Putamen (tissue), 1 donor: ENCODE measurements at places on chromosomes 1 and 21.

DNA sequence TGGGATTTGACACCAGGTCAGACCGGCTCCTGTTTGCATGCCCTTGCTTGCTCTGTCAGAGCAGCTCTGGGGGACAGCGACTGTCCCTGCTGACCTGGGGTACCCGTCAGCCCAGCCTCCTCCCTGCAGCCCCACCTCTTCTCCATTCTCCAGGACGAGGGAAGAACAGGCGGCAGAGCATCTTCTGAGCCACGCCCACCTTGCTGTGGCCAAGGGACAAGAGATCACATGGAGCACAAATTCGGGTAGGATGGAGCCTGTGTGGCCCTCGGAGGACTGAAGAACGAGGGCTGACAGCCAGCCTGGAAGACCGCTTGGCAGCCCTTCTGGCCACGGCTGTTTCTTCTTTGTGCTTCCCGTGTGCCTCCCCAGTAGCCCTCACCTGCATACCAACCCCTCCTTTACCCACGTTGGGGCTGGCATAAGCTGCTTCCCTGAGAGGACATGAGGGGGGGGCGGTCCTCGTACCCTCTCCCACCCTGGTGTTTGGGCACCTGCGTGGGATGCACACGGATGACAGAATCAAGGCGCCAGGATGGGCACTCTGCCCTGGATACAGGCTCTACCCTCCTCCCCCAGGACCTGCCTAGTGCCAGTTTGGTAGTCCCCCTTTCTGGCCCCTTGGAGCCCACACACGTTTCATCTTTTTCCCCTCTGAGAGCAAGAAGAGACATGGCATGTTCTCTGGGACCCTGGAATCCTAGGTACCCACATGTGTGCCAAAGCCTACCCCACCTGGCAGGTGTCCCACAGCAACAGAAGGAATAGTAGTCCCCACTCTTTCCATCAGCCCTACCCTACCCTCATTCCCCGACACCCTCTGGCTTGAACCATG is 26.9 kb downstream of the CDK18 start:
- no peak for DNase-seq

DNA sequence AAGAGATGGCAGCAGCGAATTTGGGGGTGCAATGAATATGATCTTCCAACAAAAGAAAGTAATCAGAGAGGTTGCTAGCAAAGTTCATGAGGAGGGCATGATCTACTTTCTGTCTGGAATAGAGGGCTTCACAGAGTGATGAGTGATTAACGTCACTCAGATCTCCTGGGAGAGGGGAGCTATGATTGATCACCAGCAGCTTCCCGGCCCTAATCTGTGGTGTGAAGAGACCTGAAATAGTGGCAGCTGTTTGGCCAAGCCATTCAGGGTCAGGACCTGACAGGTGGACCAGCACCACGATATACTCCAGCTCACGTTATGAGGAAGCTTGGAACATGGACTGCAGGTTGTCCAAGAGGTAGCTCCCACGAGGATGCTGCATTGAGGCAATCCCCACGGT is 19.9 kb upstream of the TMEM183A start:
- DNase-seq = no peak

- DNase-seq = no peak
Measured at GRCh38 chr1:2143814-2144500, 50.6 kb downstream of the FAAP20 start.

- no peak for DNase-seq
Measured at GRCh38 chr1:212024469-212025149, 10.7 kb downstream of the INTS7 start.

DNA sequence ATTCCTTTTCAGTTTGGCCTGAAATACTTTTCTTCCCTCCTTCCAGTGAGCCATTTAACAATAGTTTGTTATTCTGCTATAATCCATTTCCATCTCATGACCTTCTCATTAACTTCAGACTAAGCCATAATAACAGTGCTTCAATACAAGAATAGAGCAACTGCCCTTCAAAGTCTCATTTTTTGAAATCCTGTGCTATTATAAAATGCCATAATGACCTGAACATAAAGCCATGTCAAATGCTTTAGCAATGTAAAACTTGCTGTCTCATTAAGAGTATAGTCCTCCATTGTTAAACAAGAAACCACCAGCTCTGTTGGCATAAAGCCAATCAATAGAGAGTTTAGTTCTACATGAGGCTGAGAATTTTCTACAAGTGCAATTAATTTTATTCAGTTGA is 9.6 kb upstream of the PIGK start:
- no peak for DNase-seq

DNA sequence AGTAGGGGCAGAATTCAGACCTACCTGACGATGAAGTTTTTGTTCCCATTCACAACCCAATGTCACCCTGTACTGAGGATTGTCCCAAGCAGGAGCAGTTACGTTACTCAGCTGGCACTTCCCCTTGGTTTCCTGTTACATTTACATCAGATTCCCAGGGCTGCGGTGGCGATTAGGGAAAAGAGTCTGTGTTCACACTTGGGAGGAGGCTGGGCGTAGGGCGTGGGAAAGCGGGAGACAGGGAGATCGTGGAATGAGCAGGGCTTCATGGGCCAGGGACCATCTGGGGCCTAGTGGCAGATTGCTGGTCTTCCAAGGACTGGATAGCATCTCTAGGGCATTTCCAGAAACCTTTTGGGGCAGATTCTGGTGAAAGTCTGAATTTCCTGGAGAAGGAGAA is 39.0 kb downstream of the TBX19 start:
- no peak for DNase-seq

DNA sequence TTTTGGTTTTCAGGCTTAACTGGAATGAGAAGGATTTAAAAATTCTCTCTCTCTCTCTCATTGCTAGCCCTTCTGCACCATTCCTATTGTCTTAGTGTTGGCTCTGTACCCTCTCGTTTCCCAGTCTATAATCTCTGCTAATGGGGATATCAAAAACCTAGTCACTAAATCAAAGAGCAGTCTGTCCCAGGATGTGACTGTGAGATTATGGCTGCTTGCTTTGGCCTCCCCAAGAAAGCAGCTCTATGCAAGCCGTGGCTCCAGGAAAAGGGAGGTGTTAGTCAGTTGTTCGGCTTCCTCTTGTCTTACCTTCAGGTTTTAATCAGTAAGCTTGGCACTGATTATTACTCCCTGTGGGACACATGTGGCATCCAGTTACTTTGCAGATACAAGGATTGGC is 468.8 kb downstream of the USP25 start:
- no peak for DNase-seq

- no peak for DNase-seq
Measured at GRCh38 chr1:183203094-183203493, 17.0 kb downstream of the LAMC2 start.

DNA sequence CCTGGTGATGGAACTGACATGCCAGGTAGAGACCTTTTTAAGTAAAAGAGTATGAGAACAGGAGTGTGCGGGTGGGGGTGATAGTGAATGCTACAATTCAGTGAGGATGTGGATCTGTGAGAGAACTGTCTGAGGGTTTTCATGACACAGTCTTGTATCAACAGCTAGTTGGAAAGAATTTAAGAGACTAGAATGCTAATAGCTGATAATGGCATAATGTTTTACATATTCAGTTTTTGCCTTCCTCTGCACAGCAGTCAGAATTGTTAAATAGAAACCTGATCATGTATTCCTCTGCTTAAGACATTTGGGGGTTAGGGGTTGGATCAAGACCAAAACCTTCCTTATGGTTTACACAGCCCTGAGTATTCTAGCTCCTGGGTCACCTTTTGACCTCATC is 152.8 kb upstream of the ZRANB2 start:
- DNase-seq = no peak

DNA sequence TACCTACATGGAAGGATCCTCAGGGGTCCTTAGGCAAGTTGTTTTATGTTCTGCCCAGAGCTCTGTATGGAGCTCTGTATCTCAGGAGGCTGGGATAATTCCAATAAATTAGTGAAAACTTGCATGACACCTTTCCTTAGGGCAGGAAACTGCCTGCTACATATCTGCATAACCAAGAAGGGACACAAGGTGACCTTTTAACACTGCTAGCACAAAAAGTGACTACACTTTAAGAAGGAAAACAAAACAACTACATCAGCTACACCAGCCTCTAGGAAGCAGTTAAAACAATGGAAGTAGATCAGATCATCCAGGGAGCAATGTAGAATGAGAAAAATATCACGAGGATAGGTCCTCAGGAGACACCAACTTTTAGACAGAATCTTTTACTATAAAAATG is 93.9 kb downstream of the TNFSF18 start:
- DNase-seq = no peak

- DNase-seq = no peak
Measured at GRCh38 chr1:241860922-241861321, 12.9 kb downstream of the EXO1 start.

DNA sequence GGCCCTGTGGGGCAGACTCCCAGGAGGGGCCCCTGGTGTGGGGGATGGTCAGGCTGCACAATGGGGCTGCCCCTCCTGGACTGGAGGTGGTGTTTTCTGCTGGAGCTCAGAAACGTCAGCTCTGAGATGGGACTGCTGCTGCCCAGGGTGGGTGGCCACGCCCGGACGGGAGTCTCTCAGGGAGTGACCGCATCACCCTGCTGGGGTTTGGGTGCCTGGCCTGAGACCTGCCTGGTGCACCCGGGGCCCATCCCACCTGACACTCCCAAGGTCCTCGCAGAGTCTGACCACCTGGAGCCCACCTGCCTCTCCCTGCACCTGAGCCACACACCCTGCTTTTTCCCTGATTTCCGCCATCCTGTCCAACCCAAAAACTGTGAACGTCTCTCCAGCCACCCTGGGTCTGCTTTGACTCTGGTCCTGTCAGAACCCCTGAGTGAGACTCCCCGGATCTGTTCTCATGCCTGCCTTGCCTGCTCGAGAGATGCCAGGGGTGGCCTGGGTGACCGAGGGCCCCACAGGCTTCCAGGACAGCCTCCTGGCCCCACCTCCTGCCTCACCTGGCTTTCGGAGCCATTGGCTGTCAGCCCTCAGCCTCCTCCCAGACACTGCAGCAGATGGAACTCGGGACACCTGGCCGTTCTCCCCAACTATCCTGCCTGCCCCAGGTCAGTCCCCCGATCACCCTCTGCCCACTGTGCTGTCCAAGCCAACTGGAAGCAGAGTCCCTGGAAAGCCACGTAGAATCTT is 11.6 kb upstream of the SMYD3 start:
- no peak for DNase-seq

DNA sequence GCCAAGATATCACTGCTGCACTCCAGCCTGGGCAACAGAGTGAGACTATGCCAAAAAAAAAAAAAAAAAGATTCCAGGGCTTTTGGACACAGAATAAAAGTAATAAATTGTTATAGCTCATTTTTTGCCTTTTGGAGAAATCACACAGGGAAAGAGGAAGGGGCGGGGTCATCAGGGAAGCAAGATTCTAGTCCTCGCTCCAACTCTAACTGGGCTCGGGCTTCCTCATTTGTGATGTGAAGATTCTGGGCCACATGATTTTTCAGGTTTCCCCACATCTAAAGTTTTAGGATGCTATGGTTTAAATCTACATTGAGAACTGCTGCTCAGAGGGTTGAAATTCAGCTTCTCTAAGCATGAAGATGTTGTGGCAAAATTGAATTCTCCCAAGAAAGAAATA is 179.3 kb upstream of the PLXNA2 start:
- DNase-seq = no peak

- peak; percentile 17 for DNase-seq
Measured at GRCh38 chr1:239467730-239468129, 81.4 kb downstream of the CHRM3 start.

DNA sequence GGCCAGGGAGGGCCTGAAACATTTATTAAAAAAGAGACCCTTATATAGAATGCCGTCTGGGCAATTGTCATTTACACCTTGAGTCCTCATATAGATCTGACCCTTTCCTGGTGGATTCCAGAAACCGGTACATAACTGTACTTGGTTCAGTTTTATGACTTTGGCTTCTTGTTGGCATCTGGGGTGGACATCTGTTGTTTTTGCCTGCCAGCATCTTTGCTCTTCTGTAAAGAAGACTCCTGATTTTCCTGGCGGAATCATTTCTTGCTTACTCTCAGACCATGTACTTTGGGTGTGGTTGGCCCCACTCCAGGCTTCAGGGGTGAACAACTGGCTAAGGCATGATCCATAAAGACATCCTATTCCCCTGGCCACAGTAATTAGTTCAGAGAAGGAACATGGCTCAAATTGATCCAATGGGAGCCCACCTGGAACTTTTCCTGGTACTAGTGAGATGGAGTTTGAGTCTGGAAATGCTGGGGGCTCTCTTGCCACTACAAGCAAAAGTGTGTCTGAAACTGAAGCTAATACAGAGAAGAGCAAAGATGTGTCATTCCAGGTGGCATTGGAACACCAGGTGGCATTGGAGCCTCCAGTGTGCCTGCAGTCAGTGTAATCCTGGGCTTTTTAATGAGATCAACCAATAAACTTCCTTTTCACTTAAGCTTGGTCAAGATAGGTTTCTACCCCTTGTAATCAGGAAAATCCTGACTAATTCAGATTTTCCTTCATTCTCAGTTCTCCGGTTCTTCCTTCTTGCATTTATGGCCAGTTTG is 332.5 kb upstream of the CAMK1G start:
- no peak for DNase-seq

- no peak for DNase-seq
Measured at GRCh38 chr1:53190210-53190611, 6.4 kb upstream of the CPT2 start.

- DNase-seq = no peak
Measured at GRCh38 chr1:67097305-67097704, 37.5 kb downstream of the C1orf141 start.

- no peak for DNase-seq
Measured at GRCh38 chr1:20184997-20185833, 681 bp upstream of the UBXN10 start.

GRCh38 chr1:153532769-153533599 is 2.8 kb downstream of the S100A6 start:
- DNase-seq = peak; percentile 74

- no peak for DNase-seq
Measured at GRCh38 chr21:31498985-31499384, 154.9 kb upstream of the TIAM1 start.
